ENCODE measurements at places on chromosomes 6 and 20.

GRCh38 chr6:51613558-51613957 is 473.9 kb downstream of the PKHD1 start:
- DNase-seq = no peak

GRCh38 chr20:44142413-44142812 is 44.6 kb downstream of the JPH2 start:
- DNase-seq = no peak

GRCh38 chr6:138498629-138499302 is 528 bp downstream of the NHSL1 start:
- no peak for DNase-seq

- DNase-seq = no peak
Observed at GRCh38 chr6:7684076-7684475, 41.8 kb upstream of the BMP6 start.

GRCh38 chr6:169625376-169625775 is 76.5 kb downstream of the WDR27 start:
- no peak for DNase-seq

- no peak for DNase-seq
Observed at GRCh38 chr20:47480705-47481104, 21.0 kb upstream of the NCOA3 start.

DNA sequence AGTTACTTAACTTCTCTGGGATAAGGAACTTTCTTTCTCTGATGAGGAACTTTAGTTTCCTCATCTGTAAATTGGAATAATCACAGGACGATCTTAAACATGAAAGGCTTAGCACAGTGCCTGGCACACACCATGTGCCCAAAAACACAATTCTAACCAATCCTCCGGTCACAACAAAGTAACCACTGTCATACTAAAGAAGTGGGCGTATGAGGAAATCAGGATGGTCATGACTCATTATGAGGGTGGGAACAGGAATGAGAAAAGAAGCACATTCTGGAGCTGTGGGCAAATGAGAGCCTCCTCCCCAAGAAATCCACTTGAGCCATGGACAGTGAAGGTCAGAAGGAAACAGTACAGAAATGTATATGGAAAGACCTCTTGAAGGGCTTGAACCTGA is 82.9 kb downstream of the LRFN2 start:
- no peak for DNase-seq

- no peak for DNase-seq
Observed at GRCh38 chr20:23477223-23477622, 13.7 kb upstream of the CST8 start.

DNA sequence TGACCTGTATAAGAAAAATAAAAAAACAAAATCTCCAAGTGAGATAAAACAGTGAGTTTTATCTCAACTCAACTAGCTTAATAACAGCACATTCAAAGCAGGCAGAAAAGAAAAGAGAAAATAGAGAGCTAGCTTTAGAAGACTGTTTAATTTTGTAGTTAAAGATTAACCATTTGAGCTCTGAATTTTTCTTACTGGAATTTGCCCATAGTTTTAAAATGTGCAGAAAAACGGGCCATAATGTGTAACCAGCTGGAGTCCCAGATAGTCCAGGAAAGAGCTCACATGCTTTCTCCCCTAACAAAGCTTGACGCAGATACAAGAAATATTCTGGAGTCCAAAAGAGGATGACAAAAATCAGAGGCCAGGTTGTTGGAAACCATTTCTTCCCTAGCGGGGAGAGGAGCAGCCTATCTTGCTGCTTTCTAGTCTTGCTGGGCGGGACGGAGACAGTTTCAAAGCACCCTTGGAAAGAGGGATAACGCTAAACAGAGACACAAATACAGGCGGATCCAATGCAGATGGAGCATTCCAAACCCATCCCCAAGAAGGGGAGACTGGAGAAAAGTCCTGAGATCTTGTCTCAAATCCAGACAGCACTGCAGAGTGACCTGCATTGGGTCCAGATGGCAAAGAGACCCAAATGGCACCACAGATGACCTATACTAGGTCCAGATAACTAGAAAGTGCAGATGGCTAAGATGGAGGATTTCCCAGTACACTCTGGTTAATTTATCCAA is 16.1 kb downstream of the TTK start:
- no peak for DNase-seq

- DNase-seq = no peak
Observed at GRCh38 chr20:60306105-60306504, 347.9 kb downstream of the CDH26 start.

DNA sequence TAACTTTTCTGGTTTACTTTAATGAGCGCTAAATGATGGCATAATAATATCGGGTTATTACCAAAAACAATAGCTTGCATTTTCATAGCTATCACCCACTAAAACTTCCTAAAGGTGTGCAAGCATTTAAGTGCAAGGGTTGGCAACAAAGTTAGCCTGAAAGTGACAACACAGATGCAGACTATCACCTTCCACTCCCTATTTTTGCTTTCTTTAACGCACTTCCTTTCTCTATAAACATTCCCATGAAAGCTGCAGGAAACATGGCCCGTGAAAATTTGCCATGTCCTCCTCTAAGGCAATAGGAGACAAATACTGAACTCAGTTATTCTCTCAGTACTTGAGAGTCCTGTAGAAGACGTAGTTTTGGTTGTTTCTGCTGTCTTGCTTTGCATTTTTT is 2.7 kb downstream of the MYCT1 start:
- no peak for DNase-seq

DNA sequence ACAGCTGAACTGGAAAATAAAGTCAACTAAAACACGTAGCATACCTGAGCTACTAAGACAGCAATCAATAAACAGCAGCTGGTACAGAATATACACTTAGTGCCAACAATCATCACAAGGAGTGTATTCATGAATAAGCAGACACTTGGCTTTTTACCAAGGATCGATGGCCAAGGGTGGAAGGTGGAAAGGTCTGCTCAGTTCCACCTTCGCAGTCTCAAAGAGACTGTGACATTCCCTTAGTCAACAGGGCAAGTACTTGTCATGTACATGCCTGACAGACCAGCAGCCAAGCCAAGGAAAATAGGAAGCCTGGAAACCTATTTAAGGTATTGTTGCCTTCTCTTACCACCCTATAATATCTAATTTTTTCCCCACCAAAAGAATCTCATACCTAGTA is 21.4 kb downstream of the HBS1L start:
- DNase-seq = no peak

GRCh38 chr20:5173751-5174150 is 46.9 kb downstream of the CDS2 start:
- no peak for DNase-seq

GRCh38 chr6:29994826-29995225 is 52.5 kb downstream of the HLA-A start:
- DNase-seq = no peak

DNA sequence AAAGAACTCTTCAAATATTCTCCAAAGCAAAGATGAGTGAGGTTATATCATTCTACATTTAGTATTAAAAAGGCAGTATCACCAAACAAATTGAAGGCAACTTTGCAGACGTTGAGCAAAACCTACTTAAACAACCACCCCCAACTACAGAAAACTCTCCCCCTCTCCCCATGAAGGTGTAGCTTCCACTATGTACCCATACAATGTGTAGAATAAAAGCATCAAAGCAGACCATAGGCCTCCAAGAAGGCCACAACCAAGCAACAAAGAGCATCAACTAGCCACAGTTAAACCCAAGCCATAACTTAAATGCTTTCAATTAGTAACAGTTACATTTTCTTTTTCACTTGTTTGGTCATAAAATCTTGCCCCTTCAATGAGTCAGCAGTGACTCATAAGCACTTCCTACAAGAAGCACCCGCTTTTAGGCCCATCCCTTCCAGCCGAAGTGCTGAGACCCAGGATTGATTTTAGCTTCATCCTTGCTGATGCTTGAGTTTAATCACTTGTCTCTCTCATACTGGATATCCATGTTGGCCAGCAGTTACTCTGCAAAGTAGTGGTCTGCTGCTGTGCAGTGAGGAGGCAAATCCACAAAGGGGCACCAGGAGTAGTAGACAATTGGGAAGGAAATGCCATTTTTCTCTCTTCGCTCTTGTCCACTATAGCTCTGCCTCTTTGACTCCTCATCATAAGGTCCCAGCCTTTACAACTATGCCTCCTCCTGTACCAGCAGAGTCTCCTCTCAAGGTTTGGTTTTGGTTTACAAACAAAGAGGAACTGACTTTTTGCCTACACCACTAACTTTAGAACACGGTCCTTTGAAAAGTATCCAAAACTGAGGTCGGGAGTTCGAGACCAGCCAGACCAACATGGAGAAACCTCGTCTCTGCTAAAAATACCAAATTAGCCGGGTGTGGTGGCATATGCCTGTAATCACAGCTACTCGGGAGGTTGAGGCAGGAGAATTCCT is 8.4 kb upstream of the NUP153 start:
- peak; percentile 68 for DNase-seq

GRCh38 chr20:21510414-21511384 is 3.2 kb downstream of the NKX2-2 start:
- DNase-seq = no peak

DNA sequence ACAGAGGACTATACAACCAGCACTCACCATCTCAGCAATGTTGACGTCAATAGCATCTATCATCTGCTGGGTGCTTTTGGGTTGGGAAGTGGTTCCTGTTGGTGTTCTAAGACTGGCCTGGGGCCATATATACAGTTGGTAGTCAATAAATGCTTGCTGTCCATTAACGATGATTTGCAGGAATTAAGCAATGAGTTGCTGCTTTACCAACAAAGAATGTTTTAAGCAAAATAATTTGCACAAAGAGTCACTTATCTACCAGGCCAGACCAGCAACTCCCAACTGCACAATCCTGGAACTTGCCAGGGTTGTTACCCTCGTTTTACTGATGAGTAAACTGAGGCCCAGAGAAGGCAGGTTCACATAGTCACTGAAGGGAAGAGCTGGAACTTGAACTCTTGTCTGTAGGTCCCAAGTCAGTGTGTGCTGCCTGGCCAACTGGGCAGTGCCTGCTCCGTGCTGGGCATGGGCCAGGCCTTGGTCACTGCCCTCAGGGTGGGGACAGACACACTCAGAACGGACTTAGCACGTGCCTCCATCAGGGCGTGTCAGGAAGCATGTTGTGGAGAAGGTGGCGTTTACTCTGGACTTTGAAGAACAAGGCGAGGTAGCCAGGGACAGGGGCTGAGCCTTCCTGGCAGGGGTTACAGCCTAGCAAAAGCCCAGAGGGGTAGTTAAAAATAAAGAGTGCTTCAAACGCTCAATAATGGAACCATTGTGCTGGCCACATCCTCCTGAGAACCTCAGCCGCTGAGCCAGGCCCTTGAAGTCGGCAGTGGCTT is 2.5 kb upstream of the SRC start:
- DNase-seq = no peak

GRCh38 chr6:22383016-22383415 is 86.2 kb upstream of the PRL start:
- DNase-seq = no peak

DNA sequence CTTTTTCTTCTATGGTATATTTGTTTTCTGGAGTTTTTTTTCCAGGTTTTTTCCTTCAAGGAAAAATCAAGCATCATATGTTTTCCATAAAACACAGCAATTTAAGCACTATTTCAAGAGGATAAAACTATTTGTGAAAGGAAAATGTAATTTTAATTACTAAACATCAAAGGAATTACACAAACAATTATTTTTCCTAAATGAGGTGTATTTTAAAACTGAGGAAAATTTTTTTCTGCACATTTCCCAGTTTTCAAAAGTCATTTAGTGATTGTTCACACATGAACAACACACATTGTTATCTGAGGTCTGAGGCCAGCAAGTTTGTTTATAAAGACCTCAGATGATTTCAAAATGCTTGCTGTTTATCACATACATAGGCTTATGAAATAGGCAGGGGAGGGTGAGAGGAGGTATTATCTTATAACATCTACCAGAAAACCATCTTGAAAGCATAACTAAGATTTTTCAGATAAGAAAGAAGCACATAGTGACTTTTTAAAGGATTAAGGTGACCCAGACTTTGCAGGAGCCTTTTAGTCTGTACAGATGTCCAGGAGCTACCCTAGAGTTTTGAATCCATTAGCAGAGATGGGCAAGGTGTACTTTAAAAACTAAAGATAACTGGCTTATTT is 381.6 kb downstream of the GJA1 start:
- DNase-seq = no peak

DNA sequence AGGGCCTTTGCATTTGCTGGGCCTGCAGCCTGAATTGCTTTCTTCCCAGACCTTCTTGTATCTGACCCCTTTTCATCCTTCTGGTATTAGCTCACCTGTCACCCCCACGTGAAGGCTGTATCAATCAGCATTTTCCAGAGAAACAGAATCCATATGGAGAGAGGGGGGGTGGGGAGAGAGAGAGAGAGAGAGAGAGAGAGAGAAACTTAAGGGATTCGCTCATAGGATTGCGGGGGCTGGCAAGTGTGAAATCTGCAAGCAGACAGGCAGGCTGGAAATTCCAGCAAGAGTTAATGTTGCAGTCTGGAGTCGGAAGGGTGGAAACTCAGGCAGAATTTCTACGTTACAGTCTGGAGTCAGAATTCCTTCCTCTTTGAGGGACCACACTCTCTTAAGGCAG is 410.7 kb upstream of the SULF2 start:
- DNase-seq = no peak

- DNase-seq = no peak
Observed at GRCh38 chr6:145247692-145248419, 487.5 kb downstream of the EPM2A start.

DNA sequence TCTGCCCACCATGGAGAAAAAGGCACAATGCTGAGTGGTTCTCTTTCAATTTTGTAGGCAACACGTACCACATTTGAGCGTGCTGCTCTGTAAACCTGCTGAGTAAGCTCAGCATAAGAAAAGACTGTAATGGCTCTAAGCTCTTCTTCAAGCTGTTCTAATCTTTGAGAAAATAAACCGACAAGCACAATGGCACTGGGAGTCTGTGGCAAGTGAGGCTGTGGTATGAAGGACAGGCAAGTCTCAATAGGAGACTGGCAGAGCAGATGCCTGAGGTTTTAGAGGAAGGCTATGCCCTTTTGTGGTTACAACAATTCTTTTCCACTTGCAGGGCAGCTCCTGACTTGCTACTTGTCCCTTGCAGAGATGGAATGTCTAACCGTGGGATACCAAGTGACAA is 136.7 kb upstream of the EXOC2 start:
- DNase-seq = no peak

GRCh38 chr20:23106271-23106851 is 20.2 kb upstream of the CD93 start:
- no peak for DNase-seq

DNA sequence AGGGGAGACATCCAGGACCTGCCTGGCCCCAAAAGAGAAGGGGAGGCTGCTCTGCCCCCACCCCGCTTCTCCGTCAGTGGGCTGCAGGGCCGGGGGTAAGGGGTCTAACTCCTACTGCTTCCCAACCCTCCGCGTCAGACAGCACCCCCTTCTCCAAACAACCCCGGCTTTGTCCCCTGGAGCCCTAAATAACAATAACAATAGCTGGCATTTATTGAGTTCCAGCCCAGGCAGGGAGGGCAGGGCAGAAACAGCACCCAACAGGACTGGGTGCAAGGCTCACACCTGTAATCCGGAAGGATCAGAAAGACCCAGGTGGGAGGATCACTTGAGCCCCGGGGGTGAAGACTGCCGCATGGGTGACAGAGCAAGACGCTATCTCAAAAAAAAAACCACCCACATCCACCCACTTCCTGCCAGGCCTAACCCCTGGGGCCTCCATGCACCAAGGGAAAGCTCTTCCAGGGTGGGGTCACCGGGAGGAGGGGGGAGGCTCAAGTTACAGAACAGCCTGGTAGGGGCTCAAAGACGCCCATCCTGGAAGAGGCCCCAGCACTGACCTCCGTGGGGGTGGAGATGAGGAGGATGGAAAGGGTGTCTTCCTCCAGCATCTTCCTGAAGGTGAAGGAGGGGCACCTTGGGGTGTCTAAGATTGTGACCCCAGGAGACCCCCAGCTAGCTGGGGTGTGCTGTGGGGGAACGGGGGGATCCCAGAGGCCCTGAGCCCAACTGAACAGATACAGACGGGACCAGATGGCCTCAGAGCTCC is 1.3 kb upstream of the FNDC11 start:
- peak; percentile 62 for DNase-seq

- DNase-seq = no peak
Observed at GRCh38 chr6:160996131-160996601, 4.6 kb downstream of the MAP3K4 start.
